Activated naive CD8-positive, alpha-beta T cell treated with anti-CD3 and anti-CD28 coated beads, Interleukin-2, amount 50 U/mL, for 16 hours (primary cell): ENCODE measurements at places on chromosomes 7 and 10.

DNA sequence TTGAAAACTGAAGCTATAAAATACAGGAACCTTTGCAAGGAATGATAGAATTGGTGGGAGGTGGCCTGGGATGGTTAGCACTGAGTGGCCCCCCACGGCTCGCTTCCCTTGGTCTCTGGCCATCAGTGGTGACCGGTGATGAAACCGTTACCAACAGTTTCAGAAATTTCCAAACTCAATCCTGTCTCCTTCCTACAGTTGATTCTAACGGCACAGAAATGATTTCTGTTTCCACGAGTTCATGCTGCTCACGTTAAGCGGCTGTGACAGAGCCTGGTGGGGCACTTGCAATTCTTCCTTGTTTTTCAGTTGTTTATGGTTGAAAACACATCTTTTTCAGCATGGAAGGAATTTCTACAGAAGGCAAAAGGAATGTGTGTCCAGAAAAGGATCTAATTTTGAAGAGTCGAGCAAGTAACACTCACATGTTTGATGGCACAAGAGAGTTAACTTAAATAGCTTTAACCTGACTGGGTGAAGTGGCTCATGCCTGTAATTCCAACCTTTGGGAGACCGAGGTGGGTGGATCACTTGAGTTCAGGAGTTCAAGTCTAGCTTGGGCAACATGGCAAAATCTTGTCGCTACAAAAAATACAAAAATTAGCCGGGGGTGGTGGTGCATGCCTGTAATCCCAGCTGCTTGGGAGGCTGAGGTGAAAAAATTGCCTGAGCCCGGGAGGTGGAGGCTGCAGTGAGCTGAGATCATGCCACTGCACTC lies 100.1 kb downstream of the DNAJB6 start:
- no peak for DNase-seq

GRCh38 chr10:73021050-73021449 lies 66.4 kb upstream of the PLA2G12B start:
- DNase-seq = no peak

DNA sequence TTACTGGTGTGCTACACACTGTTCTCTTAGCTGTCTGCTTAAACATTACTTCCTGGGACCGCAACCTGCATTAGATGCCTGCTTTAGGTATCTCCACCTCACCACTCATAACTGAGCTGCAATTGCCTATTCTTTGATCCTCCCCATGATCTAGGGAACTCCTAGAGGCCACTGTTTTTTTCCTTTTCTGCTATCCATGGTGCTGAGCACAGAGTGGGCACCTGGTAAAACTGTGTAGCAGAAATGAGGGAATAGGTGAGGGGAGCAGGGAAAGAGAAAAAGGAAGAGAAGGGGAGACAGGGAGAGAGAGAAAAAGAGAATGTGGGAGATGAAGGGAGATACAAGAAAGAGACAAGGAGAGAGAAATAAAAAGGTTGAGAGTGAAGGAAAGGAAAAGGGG lies 434.9 kb downstream of the ADRA2A start:
- no peak for DNase-seq

DNA sequence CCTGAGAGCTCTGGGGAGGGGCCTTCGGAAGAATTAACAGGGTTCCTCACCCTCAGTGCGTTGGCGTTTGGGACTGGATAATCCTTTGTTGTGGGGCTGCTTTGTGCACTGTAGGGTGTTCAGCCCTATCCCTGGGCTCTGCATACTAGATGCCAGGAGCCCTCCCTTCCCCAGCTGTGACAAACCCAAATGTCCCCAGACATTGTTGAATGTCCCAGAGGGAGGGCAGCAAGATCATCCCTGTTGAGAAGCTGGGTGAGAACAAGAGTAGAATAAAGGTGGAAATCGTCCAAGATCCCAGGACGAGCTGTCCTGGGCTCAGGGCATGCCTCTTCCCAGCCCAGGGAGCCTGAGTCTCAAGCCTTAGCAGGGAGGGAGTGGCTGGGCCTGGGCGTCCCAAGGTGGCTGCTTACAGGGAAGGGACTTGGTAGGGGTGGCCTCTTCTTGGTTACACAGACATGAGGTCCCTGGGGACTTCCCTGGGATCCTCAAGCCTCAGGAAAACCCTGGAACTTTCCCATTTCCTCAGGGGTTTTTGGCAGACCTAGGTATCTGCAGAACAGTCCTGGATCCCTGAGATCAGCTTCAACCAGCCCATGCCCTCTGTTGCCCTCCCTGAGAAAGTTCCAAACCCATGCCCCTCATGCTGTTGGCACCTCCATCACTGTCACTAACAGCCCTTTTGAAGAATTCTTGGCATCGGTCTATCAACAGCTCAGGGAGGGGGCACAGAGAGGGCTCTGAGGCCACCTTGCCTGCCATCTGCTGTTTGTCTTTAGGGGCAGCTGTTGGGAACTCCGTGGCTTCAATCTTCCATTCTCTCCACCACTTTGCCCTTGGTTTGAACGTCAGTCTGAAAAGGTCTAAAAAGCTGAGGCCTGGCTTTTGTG lies 53.7 kb downstream of the GOLGA7B start:
- DNase-seq = no peak

DNA sequence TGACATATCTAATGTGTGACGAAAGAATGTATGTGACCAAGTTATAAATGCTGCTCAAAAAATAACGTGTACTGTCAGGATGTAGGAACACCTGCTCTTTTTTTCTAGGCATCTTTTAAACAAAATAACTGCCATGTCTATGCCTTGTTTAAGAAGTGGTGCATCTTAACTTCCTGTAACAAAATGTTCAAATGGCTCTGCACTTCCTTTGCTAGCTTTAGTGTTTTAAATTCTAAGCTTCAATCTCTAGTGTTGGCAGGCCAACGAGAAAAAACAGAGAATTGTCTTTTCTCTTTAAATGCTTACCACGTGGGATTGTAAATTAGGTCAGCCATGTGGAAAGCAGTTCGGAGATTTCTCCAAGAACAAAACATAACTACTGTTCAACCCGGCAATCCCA lies 14.6 kb upstream of the PDSS1 start:
- no peak for DNase-seq

GRCh38 chr7:127794551-127794950 lies 142.6 kb downstream of the SND1 start:
- DNase-seq = no peak

- no peak for DNase-seq
These were observed 25.7 kb downstream of the MYOF start for GRCh38 chr10:93456480-93456879.

DNA sequence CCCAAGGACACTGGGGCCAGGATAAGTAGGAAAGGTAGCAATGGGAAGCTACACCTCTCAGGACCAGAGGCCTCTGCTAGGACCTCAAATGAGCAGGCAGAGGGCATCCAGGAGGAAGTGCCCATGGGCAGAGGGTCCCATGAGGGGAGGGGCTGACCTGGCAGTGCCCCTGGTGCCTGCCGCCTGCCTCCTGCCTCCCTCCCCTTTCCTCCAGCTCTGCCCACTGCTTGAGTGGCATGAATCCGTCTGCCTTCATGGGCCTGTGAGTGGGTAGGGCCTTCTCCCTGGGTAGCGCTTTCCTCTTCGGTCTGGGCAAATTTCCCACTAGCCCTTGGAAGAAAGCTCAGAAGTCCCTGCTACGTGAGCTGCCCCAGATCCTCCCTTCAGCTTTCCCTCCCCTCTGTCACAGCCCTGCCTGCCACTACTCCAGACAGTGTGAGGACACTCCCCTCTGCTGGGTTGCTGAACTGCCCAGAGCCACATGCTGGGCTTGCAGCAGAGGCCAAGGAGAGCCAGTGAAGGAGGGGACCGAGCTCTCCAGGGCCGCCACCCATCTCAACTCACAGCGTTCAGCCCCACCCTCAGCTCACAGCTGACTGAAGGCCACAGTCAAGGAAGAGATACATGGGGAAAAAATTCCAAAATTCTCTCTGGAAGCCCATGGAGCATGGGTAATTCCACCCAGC lies 141.4 kb downstream of the ARHGAP22 start:
- no peak for DNase-seq

DNA sequence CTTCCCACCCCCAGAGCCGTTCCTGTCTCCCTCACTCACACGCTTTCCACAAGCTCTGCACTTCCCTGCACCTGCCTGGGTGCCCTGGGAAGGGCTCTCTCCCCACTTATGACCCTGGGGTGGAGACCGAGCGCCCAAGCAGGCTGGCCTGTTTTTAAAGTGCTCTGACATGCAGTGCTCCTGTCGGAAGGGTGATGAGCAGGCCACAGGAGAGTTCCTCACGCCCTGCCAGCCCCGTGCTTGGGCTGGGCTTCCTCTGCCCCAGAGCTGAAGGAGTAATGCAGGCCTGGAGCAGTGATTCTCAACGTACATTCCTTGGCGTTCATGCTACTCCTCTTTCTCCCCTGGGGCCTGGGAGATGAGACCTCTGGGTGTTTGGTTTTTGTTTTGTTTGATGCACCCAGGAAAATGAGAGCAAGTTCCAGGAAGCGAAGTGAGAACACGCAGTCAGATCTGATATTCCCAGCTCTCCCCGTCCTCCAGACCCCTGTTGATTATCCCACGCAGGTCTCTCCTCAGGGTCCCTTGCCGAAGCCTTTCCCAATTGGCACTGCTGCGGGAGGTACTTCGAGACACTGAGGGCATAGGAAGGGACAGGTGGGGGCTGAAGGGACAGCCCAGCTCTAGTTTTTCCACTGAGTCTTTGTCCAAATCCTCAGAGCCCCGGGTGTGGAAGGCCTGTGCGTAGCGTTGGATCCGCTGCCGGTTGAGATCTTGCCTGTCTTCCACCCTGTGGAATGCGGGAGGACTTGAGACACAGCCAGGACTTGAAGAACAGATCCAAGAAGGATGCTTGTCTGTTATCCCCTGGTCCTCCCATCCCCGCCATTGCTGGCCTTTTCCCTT lies 14.1 kb downstream of the TRPV6 start:
- DNase-seq = no peak

GRCh38 chr7:99392659-99393354 lies 15.6 kb downstream of the PDAP1 start:
- no peak for DNase-seq

DNA sequence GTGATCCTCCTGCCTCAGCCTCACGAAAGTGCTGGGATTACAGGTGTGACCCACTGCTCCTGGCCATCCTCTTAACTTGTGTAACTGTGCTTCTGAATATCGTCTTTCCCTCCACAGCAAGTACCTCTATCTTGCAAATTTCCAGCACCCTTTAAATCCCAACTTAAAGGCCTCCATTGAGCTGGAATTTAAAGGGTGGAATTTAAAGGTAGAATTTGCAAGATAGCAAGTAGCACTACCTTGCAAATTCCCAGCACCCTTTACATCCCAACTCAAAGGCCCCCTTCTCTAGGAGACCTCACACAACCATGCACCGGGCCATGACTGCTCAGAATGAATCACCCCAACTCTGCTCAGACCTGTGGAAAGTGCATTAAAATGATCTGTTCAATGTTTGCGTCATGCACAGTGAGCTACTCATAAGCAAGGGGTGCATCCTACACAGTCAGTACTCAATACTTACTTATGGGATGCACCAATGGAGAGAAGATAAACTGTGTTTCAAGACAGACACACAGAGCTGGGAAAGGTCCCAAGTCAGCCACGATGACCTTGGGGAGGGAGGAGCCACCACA lies 17.8 kb upstream of the SDK1 start:
- DNase-seq = no peak

DNA sequence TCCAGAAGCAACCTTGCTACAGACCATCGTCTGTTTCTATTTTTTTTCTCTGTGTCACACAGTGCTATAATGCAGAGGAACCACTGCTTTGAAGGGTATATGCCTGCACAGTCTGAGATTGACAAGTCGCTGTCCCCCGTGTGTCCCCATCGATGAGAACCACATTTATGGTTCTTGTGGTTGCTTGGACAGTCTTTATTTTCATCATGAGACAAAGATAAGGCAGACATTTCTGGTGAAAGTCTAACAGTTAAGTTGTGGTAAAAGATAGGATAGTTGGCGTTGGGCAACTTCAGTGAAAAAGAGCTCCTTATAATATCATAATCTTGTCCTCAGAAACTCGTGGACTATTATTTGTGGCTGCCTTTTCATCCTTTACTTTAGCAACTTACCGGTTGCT lies 6.3 kb upstream of the AKR1E2 start:
- DNase-seq = no peak

DNA sequence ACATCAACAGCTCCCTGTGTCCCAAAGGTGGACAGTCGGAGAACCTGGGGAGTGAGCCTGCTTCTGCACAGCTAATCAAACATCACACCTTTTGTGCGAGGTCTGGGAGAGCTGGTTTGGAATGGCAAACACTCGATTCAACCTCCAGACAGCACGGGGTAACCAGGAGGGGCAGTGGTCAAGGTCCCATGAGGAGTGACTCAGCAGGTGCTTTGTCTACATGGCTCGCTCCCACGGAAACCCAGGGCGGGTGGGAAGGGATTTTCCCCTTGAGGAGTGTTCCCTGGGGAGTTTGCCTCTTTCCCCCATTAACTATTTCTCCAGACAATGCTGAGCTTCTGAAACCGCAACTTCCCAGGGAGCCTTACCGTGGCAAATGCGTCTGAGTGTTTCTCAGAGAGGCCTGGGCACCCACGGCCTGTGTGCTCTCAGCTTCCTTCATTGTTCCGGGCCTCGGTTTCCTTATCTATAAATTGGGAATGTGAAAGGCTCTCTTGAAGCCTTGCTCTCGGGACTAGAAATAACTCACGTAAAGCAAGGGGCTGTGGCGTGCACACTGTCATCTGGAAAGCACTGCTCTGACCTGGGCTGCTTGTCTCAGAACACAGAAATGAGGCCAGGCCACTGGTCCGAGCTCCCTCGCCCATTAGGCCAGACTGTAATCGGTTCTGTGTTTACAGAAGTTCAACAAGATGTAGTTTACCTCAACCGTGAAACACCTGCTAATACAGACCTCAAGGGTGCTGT lies 14.0 kb upstream of the GTPBP4 start:
- DNase-seq = no peak

- DNase-seq = no peak
These were observed 588.0 kb upstream of the LRRN3 start for GRCh38 chr7:110502888-110503465.

- no peak for DNase-seq
These were observed 3.3 kb downstream of the NPS start for GRCh38 chr10:127552446-127552845.

GRCh38 chr7:16708980-16709379 lies 44.6 kb upstream of the TSPAN13 start:
- no peak for DNase-seq

DNA sequence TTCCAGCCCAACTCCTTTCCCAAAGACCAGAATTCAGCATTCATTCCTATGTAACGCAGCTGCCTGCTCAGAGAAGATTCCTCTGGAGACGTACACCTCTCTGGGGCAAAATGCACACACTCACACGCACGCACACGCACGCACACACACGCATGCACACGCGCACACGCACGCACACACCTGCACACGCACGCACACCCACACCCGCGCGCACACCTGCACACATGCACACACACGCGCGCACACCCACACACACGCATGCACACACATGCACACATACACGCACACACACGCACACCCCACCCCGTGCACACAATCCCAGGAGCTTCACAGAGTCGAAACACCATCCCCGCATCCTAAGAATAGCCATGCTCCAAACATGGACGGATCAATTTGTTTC lies 13.0 kb downstream of the MMD2 start:
- DNase-seq = no peak
